GOT3 (cell line): ENCODE measurements at places on chromosomes 2 and 18.

DNA sequence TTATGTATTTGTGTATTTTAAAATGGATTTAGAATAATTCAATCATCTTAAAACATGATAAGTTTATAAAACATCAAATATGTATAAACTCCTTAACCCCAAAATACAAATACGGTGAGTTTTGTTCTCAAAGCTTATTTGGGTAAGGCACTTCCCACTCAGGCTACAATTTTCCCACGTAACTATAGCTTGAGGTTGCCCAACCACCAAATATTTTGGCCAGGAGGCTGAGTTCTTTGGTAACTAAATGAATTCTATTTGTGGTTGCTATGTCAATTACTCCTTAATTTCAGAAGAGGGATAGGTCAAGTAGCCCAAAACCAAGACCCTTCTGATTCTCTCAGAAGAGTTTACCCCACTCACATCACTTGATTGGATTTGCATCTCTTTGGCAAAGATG, 70.4 kb downstream of the MYL12B start:
- DNase-seq = no peak

DNA sequence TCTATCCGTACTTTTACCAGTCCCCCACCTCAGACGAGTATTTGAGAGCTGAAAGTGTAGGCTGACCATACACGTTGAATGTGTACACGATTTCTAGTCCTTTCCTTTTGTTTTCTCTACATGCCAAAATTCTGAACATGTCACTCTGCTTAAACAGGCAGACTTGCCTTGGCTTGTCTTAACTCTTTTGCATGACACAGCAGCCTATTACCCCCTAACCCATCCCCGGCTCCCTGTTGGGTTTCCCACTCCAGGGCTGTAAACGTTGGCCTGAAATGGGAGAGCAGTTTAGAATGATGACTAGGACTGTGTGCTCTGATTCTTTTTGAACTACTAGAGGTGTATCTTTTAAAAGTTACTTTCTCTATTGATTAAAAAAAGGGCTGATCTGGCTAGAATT, 19.1 kb downstream of the MTCL1 start:
- DNase-seq = no peak

DNA sequence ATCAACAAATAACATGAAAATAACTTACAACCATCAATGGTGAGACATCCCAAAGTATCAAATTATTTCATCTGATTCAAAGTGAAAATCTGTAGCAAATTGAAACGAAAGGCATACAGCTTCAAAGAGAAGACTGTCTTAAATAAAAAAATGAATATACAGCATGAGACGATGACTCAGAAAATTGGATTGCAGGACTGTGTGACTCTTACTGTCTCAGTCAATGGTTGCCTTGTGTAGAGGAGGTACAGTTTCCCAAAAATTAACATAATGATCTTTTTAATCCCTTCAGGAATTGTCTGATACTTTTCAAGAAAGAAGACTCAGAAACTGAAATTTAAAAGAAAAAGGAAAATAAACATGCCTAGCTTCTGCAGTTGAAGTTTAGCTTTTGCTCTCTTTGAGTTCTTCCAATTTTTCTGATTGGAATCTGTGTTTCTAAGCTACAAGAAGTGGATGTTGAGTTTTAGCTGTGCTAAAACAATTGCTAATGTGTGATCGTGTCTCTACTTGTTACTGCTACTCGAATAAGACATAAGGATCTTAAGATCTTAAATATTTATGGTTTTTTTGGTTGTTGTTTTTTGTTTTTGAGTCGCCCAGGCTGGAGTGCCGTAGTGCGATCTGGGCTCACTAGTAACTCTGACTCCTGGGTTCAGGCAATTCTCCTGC, 41.1 kb upstream of the EPB41L3 start:
- DNase-seq = no peak

- no peak for DNase-seq
Observed at GRCh38 chr18:22210311-22210754, 40.9 kb downstream of the GATA6 start.

GRCh38 chr2:132593171-132593570, 76.8 kb downstream of the LYPD1 start:
- DNase-seq = no peak

- no peak for DNase-seq
Observed at GRCh38 chr2:204110338-204110741, 173.8 kb downstream of the ICOS start.

GRCh38 chr2:59888015-59888414, 665.4 kb downstream of the BCL11A start:
- DNase-seq = no peak

DNA sequence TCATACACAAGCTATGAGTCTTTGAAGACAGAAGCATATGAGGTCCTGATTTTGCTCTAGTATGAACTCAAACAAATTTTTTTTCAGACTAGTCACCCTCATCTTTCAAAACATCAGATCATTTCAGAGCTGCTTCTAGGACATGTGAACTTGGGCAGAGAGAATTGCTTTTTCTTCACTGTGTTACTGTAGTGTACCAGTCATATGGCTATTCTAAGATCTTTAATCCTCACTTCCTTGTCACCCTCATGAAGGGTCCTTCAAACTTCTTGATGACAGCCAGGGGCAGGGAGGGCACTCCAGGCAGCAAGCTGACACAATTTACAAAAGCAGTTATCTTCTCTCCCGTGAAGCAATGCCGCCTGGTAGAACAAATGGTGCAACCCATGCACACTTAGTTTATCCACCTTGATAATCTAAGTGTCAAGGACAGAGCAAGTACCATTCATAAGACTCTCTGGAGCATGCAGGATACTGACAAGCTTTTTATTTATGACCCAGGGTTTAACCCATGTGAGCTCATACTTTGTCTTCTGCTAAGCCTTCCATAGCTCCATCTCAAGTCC, 200.6 kb downstream of the DPP10 start:
- DNase-seq = no peak

DNA sequence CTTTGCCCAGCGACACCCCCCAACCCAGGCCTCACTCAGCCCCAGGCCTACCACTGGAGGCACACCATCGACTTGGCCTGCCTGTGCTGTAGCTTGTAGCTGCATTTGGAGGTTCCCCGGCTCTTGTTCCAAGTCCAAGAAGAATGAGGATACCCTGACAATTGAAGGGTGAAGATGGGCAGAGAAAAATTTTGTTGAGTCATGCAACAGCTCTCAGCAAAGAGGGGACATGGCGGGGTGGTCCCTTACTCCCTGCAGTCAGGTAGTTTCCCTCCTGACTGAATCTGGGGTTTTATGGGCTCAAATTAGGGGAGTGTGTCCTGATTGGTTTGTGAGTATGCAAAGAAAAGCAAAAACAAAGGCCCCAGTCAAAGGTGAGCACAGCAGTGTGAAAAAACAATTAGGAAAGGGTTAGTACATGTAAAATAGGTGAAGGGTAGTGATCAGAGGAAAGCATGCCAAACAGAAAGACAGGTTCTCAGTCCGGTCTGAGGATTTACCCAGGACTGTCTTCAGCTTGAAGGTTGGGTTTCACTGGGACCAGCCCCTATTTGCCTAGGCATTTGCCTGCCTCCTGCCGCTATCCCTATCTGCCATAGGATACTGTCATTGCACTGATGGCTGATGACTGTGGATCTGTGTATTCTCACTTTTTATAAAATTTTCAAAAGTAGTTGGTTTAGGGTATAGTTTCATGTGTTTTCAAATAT, 316.4 kb upstream of the RND3 start:
- no peak for DNase-seq

GRCh38 chr18:30265190-30265589, 777.4 kb downstream of the DSC3 start:
- DNase-seq = no peak

DNA sequence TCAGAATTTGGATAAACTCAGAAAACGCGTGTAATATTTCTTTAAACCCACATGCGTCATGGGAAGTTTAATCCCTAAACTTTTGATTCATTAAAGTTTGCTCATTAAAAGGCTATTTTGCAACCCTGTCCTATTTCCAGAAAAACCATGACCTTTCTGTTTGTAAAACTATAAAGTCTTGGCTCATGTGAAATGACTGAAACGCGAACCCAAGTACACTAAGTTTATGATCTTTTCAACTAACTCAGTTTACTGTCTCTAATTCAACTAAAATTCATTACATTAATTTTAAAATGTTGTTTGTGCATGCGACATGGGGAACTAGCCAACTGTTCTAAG, 3.9 kb upstream of the RPL31 start:
- DNase-seq = no peak

GRCh38 chr2:135663148-135663700, 78.4 kb upstream of the UBXN4 start:
- DNase-seq = no peak

- DNase-seq = no peak
Observed at GRCh38 chr2:10608273-10608672, 81.5 kb downstream of the NOL10 start.

GRCh38 chr2:16645775-16646559, 19.7 kb downstream of the CYRIA start:
- DNase-seq = no peak

- DNase-seq = no peak
Observed at GRCh38 chr2:152715854-152716428, 1.3 kb downstream of the PRPF40A start.

DNA sequence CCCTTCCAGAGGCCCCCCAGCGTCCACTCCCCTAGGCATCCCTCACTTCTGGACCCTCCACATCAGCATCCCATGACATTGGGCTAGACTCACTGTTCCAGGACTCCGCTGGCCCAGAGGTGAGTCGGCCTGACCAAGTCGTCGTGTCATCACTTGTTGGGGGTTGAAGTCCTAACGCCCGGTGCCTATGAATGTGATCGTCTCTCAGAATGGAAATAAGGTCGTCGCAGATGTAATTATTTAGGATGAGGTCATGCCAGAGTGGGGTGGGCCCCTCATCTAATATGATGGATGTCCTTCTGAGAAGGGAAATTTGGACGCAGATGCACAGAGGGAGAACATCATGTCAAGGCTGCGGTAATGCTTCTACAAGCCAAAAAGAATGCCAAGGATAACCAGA, 142.7 kb downstream of the AGAP1 start:
- DNase-seq = no peak

DNA sequence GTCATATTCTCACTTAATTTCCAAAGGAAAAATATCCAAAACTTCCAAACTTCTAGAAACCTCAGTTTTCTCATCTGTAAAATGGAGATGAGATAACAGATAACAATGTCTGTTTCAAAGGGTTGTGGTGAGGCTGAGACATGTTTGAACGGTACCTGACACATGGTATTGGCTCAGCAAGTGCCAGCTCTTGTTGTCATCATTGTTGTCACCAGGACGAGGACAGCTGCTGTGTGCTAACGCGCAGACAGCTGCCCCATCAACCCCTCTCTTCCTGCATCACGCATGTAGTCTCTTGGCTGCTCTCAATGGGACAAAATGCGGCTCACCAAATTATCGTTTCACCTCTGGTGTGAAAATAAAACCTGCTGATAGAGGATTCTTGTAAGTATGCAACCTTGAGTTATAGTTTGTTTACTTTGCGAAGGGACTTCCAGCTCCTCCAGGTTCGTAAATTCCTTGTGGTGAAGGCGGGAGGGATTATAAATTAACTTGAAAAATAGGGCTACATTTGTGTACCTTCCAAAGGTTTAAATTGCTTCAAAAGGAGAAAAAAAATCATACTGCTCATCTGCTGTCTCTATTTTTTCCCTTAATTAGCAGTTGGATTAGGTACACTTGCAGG, 605.4 kb downstream of the BCL11A start:
- DNase-seq = no peak

DNA sequence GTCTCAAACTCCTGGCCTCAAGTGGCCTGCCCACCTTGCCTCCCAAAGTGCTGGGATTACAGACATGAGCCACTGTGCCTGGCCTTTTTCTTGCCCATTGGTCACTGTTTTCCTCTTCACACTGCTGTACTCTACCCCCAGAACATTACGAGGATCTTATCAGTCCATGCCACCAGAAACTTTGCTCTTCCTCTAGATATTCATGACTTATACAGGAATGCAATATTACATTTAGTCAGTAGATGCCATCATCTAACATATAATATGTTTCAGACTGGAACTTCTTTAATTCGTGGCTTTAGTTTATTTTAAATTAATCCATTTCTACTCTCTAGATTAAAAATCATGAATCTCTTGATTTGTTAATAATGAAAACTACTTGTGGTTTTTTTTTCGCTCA, 135.5 kb downstream of the COMMD1 start:
- no peak for DNase-seq

DNA sequence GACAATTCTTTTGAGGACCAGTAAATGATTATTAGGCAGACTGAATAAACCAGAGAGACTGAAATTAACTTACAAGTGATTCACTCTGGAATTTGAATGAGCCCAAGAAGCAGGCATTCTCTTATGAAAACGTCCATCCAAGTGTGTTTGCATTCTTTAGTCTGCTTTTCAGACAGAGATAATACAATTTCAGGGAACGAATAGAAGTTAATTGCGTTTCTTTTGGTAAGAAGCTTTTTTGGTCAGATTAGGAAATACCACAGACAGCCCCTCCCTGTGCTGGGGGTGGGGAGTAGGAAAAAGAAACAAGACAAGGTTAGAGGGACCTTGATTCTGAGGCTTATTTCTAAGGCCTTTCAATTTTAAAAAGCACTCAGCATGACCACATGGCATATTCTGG, 874.4 kb downstream of the SUCLG1 start:
- no peak for DNase-seq

DNA sequence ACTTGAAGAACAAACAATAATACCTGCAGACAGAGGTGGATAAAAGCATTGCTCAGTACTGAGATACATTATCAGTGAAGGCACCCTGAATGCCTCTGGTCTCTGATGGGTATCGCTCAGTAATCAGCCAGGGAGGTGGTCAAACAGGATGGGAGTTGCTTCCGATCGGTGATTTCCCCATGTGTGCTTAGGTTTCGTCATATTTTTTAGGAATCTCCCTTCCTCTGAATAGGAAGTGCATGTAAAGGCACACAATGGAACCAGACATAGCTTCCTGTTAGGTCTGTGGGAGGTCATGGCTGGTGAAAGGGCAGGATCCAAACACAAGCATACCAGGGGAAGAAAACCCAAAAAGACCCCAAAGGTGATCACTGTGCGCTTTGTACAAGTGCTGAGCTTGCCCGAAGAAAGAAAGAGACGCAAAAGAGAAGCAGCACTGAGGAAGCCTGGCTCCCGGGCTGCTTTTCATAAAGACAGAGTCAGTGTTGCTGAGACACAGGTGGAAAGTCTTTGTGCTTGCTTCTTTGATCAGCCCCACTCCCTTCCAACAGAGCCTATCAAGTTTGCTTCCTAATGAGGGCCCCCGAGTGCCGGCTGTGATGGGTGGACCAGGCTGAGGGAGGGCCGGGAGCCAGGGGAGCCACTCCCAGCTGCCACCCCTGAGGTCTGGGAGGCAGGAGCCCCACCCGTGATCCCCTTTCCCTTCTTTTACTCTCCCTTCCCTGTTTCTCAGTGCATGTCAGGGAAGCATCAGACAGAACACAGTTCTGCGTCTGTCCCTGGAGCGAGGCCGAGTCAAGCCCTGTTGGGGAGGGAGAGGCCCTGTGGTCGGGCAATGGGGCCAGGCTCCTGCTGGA, 138.2 kb downstream of the SH3RF3 start:
- DNase-seq = no peak

DNA sequence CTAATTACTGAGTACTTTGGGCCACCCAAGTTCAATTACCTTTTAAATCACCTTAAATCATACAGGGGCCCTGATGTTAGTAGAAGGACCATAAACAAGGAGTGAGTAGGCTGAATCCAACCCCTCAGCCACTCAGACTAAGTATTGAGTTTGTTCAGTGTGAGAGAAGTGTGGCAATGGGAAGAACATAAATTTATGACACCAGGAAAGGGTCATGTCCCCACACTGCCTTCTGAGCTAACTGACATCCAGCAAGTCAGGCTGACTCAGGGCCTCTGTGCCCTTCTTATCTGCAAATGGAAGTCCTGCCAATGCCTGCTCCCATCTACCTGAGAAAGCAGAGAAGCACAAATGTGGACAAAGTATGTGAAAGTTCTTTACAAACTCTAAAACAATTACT, 12.9 kb downstream of the PLEKHM3 start:
- DNase-seq = no peak

GRCh38 chr2:89763581-89764485, 1072.4 kb downstream of the RPIA start:
- no peak for DNase-seq
